GM23248 (cell line): ENCODE measurements at places on chromosomes 3 and 15. TPM values are rescaled to one million over a fixed set of nuclear protein-coding genes. Genes with fewer than 3 reads are reported as not detected.
A peak's percentile ranks its signal among the peaks of the same experiment; 100 is the strongest.

GPR176 gene
- total RNA-seq, result 254 and 307 TPM in 2 replicates

CACNA2D2 gene
- total RNA-seq, result not detected in 2 replicates

- DNase-seq, result peak; percentile 82
These were observed 83.0 kb downstream of the CRYGS start for GRCh38 chr3:186461141-186461540.

GRCh38 chr3:23961066-23961465 is 16.0 kb downstream of the NR1D2 start:
- peak; percentile 44 for DNase-seq

GRCh38 chr15:45200001-45200798 is 12.4 kb upstream of the SHF start:
- peak; percentile 96 for DNase-seq

- DNase-seq, result no peak
These were observed 86.8 kb downstream of the DTWD1 start for GRCh38 chr15:49707598-49707997.
